Kidney epithelial cell (primary cell): ENCODE measurements at places on chromosomes 2 and 18.

DNA sequence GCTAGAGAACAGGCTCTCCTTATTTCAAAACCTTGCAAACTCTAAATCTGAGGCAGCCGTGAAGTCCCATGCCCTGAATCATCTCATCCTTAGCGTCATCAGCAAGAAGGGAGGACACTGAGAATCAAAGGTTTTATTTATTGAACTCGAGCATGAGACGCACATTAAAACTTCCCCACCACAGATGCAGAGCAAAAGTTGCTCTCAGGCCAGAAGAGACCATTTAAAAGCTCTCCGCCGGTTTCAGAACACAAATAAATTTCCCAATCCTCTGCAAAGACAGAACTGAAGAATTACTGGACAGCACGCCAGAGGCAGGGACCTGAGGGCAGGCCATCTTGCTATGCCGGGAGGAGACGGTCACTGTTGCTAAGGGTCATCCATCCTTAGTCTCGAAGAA, 1.3 kb downstream of the AMMECR1L start:
- DNase-seq, result no peak

DNA sequence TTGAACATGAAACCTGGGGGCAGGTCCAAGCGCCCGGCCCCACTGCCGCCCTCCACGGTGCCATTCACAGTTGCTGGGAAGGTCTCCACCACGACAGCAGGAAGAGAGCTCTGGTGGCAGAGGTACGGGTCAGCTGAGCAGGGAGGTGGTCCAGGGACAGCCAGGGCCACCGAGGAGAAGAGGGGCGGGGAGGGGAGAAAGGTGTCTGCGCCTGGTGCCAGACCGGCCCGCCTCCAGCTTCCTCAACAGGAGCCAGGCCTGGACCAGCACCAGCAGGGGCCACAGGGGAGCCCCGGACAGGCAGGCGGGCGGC, 56.2 kb downstream of the BIN1 start:
- no peak for DNase-seq

DNA sequence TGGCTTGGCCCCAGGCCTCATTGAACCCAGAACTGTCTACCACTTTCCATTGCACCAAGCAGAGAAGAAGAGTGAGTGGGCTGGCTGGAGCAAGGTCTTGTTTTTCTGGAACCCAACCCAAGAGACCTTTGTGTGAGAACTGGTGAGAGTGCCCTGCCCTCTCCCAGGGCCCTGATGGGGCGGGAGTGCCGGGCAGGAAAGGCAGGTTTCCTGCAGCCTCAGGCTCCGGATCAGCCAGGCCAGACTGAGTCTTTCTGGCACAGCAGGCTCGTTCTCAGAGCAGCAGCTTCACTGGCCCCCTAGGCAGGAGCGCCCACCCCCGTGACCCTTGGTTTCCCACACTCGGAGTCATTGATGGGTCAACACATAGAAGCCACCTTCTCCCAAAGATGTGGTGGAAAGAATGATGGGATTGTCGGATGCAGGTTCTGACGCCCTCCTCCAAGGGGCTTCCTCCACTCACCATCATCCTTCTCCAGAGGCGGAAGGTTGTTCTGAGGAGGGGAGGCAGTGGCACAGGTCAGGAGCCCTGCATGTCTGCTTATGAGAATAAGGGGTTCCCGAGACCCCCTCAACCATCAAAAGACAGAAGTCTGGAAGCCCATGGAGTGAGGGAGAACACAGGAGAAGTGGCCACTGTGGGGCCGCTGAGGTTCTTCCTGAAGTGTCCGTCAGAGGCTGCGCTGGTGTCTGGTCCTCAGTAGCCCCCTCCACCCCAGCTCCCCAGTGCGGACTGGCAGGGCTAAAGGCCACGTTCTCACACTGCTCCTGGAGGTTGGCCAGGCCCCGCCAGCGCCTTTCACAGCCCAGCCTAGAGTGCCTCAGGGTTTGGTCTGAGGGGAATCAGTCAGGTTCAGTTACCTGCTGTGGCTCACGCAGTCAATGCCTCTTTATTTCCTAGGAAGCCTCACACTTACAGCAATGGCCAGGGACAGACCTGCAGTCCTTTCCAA, 62.8 kb upstream of the LAPTM4A start:
- DNase-seq, result no peak

- DNase-seq, result no peak
These were observed at the start of gene UBXN2A for GRCh38 chr2:23939987-23940717. TSS of gene UBXN2A (plus strand) at chr2:23940463. CDS start at chr2:23958315, 17,852 bp downstream.

DNA sequence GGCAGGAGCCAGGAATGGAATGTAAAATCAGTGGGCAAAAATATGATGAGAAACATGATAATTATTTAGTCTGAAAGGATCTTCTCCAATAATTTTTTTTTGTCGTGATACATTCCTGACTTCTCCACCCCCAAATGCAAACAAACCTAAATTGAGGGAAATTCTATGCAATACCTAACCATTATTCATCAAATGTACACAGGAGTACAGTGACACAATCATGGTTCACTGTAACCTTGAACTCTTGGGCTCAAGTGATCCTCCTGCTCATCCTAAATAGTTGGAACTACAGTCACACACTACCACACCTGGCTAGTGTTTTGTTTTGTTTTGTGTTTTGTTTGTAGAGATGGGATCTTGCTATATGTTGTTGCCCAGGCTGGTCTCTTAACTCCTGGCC, 46.5 kb downstream of the RAB10 start:
- no peak for DNase-seq

- no peak for DNase-seq
These were observed 427.7 kb downstream of the TGIF1 start for GRCh38 chr18:3877678-3878077.

GRCh38 chr18:73848656-73849055, 299.0 kb downstream of the FBXO15 start:
- peak; percentile 29 for DNase-seq

- DNase-seq, result no peak
These were observed 745.9 kb upstream of the SLC8A1 start for GRCh38 chr2:41197781-41198180.

GRCh38 chr2:138654146-138654545, 126.0 kb downstream of the NXPH2 start:
- no peak for DNase-seq

- DNase-seq, result no peak
These were observed 40.9 kb downstream of the GYPC start for GRCh38 chr2:126696644-126697520.

DNA sequence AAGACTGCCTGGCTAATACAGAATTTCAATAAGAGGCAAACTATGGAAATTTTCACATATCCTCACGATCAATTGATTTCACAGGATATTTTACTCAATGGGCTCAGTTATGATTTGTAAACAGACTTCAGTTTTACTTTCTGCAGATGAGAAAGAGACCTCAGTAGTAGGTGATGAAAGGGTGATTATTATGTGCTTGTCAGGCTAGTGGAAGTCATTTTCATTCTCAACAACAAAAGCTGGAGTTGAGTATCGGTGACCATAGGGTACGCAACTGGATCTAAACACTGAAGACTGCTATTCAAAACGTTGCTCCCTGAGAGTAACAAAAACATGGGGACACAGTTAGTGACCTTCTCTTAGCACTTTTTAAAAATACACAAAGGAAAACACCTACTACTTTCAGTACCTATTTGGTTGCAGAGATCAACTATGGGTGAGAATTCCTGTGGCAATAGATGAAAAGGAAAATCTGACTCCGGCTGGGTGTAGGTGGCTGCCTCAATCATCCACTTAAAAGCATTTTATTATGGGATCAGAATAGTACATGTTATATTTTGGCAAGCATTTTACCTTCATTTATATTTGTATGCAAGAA, 126.2 kb upstream of the VRK2 start:
- no peak for DNase-seq

GRCh38 chr18:58205443-58206160, 161.6 kb downstream of the NEDD4L start:
- DNase-seq, result no peak

GRCh38 chr18:24585996-24586566, 125.6 kb downstream of the HRH4 start:
- no peak for DNase-seq

- DNase-seq, result peak; percentile 71
These were observed 150.6 kb downstream of the RIF1 start for GRCh38 chr2:151560289-151560688.

DNA sequence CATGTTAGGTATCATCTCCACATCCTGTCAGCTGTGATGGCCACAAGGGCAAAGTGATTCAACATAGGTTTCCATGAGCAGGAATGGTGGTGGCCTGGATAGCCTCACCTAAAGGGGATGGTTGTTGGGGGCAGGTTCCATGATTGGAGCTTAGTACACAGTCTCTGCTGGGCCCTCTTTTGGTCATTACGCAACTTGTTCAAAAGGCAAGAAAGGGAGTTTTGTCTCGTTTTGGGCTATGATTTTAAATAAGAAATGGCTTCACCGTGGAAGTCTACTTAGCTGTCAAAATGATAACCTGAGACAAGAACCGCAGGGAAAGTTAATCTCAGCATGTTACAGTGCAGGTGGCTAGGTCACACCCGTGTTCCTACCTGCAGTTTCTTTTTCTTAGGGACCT, 13.1 kb upstream of the MC4R start:
- DNase-seq, result no peak

DNA sequence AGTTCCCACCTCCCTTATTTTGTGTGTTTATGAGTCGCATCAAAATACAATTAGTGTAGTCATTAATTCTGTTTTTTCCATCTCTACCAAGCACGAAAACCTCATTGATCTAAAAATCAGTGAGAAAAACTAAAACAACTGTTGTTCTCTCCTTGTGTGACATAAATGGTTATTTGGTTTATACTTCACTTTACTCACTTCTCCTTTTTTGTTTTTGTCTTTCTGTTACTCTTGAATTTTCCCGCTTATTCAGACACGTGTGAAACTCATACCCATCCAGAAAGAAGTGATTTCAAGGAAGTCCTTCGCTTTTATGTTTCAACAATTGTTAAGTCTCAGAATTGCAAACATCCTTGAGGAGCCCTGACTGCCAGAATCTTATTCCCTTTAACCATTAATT, 121.6 kb downstream of the EML6 start:
- DNase-seq, result no peak

- no peak for DNase-seq
These were observed at the start of gene IAH1 for GRCh38 chr2:9474361-9475057. TSS of gene IAH1 (plus strand) at chr2:9474551. CDS start at chr2:9474567, 16 bp downstream.

GRCh38 chr18:12478269-12479047, 70.7 kb downstream of the PRELID3A start:
- no peak for DNase-seq

GRCh38 chr2:96264656-96265348, 995 bp downstream of the TMEM127 start:
- no peak for DNase-seq

DNA sequence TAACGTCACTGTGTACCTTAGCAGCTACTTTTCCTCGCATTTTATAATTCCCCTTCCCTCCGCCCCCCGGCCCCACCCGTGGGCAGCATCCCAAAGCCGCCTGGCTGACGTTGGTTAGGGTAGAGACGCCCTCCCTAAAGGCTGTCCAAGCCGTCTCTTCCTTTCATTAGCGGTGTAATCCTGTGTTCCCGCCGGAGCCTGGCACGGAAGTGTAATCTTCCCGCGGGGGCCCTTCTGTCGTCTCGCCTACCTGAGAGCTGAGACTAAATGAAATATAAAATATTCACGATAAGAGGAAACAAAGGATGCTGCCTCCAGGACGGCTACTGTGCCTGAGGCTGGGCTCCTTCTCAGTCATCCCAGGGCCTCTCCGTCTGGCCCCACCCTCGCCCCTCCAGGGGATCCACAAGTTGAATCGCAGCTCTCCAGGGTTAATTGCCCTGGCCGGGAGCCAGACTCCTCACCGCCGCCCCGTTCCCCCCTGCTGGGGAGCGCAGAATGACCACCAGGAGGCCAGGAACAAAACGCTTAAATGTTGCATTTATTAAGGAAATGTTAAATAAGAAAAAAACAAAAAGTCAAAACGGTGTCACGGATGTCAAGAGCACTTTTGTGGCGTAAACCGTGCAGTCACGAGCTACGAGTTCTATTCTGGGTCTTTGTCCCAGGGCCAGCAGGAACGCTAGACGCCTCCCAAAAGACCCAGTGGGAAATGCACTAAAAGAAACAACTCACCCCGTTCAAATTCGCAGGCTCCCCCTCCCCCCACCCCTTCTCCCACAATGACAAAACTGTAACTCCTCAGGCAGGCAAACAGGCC, 1.5 kb downstream of the RPRM start:
- no peak for DNase-seq

GRCh38 chr2:223596208-223596607, 6.0 kb downstream of the SCG2 start:
- no peak for DNase-seq

DNA sequence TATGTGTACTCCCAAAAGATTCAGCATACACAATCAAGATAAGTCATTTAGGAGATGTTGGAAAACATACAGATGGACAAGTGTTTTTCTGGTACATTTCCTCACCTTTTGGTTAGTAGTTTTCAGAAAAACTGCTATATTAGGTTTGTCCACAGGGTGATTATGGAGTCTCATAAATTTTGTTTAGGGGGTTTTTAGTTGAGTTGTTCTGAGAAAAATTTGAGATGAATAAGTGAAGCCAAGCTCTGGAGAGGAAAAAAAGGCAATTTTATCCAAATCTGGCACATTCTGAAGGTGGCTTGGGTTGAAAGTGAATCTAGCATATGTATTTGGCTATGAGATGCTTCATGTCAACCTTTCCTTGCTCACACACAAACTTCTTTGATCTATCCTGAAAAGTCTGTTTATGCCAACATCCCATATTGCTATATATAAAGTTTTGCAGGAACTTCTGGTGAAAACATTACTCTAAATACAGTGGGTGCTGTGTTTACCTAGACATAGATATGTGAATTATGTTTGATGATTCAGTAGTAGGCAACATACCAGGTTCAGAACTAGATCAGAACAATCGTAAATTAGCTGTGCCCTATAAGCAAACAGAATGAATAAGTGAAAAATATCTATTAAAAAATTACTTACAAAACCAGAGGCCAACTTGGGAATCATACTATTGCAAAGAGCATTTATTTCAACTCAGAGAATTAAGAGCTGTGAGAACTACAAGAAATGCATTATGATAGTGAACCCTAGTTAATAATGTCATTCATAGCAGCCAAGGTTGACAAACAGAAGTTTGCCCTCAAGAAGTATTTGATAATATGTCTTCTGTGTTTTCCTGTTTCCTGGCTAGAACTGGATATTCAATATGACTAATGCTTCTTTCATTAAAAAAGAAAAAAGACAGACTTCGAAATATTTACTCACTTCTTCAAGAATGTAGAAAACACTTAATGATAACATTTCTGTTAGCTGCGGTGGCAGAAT, 552.0 kb downstream of the IRS1 start:
- no peak for DNase-seq

GRCh38 chr2:127770973-127771735, 39.8 kb downstream of the WDR33 start:
- peak; percentile 31 for DNase-seq

DNA sequence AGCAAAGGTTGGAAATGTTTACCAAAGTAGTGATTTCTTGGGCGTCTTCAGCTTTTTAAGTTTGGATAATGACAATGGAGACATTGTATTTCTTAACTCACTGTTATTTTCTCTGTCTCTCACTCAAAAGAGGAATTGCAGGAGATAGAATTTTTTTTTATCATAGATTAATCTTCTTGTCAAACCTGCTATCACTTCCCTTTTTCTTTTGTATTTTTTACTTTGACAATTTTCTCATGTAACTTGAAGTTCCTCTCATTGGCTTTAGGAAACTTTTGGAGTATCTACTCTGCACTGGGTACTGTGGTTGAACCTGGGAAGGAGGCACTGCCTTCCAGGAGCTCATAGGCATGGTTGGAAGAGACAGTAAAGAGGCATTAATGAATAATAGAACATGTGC, 489.1 kb downstream of the CNTNAP5 start:
- DNase-seq, result no peak

GRCh38 chr2:177592945-177593344, 200.4 kb downstream of the AGPS start:
- no peak for DNase-seq

GRCh38 chr2:1153920-1154319, 203.3 kb downstream of the SNTG2 start:
- no peak for DNase-seq

GRCh38 chr2:216792222-216793021, 67.4 kb downstream of the TNP1 start:
- peak; percentile 81 for DNase-seq
